ENCODE measurements at places on chromosomes 7 and 10.

- no peak for DNase-seq
Measured at GRCh38 chr10:132880128-132880981, 62.0 kb downstream of the CFAP46 start.

DNA sequence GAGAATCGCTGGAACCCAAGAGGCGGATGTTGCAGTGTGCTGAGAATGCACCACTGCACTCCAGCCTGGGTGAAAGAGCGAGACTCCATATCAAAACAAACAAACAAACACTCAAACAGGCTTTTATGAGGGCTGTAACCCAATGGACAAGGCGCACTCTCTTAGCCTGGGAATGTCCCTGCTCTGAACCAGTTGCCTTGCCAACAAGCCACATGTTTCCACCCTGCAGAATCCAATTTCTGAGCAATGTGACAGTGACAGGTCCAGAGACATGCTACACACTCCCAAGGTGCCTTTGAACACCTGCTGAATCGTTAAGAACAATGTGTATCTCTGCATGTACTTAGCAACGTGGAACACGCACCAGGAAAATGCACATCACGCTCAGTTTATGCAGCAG is 186.8 kb upstream of the AUTS2 start:
- no peak for DNase-seq

DNA sequence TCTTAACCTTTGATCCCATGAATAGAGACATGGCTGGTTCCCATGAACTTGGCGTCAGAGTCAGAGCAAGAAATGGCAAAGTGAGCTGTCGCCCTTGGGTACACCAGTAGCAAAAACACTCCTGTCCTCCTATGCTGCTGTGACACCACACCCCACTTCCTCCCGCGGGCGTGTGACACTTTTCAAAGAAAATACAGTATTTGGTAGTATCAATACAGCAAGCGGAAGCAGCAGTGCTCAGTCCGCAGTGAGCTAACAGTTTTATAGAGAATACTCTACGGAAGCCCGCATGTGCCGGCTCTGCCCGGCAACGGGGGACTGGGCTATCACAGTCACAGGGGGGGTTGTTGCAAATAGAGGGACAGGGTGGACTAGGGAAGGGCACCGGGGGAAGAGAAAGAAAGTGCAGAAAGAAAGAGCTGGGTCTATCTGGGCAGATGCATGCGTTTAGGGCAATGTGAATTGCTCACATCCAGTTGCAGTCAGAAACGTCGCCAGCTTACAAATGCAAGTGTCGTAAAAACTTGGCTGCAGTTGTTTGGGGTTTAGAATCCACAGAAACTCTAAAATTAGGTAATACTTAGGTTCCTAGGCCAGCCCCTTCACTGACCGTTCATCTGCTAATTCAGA is 49.8 kb downstream of the PRKCQ start:
- DNase-seq: no peak

DNA sequence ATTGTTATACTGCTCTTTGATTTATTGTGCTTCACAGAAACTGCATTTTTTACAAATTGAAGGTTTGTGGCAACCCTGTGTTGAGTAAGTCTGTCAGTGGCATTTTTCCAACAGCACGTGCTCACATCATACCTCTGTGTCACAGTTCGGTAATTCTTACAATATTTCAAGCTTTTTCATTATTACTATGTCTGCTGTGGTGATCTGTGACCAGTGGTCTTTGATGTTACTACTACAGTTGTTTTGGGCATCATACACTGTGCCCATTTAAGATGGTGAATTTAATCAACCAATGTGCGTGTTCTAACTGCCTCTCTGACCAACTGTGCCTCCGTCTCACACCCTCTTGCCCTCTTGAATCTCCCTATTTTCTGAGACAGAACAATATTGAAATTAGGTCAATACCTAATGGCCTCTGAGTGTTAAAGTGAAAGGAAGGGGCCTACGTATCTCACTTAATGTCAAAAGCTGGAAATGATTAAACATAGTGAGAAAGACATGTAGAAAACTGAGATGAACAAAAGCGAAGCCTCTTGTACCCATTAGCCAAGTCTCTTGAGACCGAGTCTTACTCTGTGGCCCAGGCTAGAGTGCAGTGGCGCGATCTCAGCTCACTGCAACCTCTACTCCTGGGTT is 20.2 kb upstream of the ASL start:
- no peak for DNase-seq

GRCh38 chr7:10718768-10719167 is 254.9 kb upstream of the PHF14 start:
- DNase-seq: no peak

GRCh38 chr10:28823501-28824075 is 146.3 kb downstream of the BAMBI start:
- DNase-seq: no peak

DNA sequence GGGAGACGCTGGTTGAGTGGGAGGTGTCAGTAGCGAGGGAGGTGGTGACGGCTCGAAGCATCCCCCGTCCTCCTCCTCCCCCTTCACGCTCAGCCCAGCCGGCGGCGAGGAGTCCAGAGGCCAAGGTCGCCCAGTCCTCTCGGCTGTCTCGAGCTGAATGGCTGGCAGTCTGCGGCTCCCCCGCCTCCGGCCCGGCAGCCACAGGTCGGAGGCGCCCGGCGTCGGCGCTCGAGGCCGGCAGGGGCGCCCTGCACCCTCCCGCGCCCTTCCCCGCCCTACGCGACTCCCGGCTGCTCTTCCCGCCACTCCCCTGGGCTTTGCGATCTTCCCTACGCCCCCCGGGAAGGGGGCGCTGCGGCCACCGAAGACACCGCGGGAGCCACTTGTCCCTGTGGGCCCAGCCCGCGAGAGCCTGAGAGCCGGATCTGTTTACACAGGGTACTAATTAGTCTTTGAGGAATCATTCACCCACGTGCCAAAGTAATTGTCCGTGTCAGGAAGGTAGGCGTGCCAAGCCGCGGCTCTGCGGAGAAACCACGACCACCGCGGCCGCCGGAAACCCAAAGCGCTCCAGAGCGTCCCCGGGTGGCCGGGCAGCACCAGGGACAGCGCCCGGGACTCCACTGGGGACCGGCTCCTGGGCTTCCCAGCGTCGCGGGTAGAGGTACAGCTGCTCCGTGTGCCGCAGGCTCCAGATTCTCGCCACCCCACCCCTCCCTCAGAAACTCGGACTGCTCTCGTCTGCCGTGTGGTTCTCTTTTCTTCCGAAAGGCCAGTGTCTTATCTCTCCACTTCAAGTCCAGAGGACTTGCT is at the start of gene NXPH1:
NXPH1 (plus strand) TSS at position 133 of the 813 bp plus-strand sequence.
- DNase-seq: peak; percentile 60

- no peak for DNase-seq
Measured at GRCh38 chr10:111187096-111187495, 110.3 kb downstream of the ADRA2A start.

DNA sequence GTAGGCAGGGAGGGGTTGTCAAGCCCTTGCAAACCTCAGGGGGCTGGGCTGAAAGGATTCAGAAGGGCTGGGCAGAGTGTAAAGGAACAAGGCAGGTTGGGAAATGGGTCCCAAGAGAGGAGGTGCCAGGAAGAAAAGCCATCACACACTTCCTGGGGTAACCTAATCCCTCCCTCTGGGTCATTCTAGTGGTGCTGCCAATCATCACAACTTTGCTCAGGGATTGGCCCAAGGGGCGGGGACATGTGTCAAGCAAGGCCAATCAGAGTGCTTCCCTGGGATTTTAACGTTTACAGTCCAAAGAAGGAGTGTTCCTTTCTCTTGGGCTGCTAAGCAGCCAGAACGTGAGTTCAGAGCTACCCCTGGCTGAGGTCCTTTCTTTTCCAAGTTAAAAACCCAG is 57.1 kb upstream of the NPTX2 start:
- DNase-seq: no peak

- DNase-seq: no peak
Measured at GRCh38 chr10:89981891-89982290, 280.5 kb downstream of the KIF20B start.

DNA sequence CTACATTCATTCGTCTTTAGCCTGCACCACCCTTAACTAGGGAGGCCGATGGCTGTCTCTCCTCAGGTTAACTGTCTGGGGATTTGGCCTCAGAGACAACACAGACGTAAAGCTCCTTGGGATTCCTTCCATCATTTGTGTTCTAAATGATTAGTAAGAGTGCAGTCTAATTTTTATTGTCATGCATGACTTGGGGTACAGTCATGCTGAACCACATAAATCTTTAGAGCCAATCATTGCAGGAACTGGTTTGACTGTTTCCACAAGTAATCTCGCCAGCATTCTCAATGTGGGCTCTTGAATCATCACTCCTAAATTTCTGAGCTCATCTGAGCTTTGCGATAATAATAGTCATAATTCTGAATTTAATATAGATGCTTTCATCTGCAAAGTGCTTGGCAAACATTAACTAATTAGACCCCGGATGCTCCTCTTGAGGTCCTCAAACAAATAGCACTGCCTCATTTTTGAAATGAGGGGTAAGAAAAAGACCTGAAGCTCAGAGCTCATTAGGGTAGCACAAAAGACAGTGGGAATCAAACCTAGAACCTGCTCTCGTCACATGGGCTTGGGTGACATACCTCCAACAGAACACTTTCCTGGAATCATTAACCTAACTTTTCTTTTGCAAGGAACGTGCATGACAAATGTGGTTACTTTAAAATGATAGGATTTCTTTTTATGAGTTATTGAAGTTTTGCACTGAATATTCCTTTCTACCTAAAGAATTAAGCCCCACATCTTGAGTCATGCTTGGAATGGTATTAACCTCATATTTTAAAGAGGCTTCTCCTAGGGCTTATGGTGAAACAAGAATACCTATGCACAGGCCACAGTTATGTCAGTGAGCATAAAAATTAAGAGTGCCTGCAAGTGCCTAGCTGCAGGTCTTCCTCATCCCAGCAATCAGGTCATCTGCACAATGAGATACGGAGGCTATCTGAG is 118.9 kb upstream of the NRP1 start:
- no peak for DNase-seq

DNA sequence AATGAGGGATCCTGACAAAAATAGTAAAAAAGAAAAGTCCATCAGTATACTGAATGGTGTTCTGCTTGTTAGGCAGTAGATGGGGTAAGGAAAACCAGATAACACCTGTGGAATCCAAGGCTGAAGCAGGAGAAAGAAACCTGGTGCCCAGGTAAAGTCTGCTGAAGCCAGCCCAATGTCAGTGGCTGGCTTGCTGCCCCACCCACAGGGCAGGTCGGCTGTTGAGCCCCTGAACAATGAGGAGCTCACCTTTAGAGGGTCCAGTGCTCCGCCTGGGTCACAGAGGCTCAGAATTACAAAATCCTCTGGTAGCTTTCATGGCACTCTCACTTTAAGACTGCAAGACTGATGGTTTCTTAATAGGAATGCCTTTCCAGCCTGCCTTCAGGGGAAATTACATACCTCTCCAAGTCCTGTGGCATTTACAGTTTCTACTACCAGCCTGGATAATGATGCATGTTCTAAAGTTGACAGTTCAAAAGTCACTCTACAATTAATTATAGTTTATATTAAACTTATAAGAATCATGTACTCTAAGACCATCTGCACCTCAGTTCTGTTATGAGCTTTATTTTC is 23.8 kb downstream of the DHX32 start:
- no peak for DNase-seq

DNA sequence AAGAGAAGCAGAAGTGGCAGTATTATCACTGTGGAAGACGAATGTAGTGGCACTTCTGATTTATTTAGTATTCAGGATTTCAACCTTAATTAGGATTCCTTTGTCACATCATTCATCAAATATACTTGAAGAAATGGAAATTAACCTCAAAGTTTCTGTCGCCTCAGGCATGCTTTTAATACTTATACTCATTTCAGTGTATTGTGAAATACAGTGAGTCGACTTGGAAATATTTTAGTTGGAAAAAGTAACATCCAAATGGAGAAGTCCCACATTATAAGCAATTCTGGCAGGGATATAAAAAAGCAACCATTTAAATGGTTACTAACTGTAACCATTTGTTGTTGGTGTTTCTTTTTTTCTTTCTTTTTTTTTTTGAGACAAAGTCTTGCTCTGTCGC is 648.8 kb downstream of the ARL4A start:
- no peak for DNase-seq

DNA sequence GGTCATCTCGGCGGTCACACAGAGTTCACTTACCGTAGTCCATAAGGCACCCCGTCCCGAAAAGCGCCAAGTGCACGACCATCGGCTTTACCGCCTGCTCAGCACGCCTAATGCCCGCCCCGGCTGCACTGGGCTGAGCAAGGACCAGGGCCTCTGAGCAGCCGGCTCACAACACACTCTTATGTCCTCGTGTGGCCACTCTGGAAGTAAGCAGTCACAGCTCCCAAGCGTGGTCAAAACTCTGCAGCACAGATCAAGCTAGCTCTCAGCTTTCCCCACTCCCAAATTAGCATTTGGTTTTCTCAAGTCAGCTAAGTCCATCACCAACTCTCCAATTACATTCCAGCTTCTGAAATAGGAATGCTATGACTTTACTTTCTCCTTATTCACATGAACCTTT is 57.7 kb downstream of the MAD1L1 start:
- DNase-seq: no peak

All from NCI-H510A treated with DMSO at 0.1 percent for 48 hours (cell line).